ENCODE measurements at places on chromosomes 3 and 15. TPM values are rescaled to one million over a fixed set of nuclear protein-coding genes. Genes with fewer than 3 reads are reported as not detected.

The AAGAB gene
- 21.2 TPM for total RNA-seq

The MEIS2 gene
- total RNA-seq: 42.1 TPM

The MED12L gene
- total RNA-seq: 8.5 TPM

The IL20RB gene
- 5.4 TPM for total RNA-seq

The ANKUB1 gene
- total RNA-seq: not detected

The P2RY12 gene
- total RNA-seq: 0.21 TPM

The GOLGA6D gene
- total RNA-seq: not detected

The CPA3 gene
- total RNA-seq: 10.2 TPM

The FAM3D gene
- 14.9 TPM for total RNA-seq

The HYPK gene
- 2.6 TPM for total RNA-seq

The MLF1 gene
- total RNA-seq: 86.8 TPM

The TMEM266 gene
- not detected for total RNA-seq

The SHC4 gene
- 7.7 TPM for total RNA-seq

The CPN2 gene
- not detected for total RNA-seq

The TMC3 gene
- total RNA-seq: not detected

The HHLA2 gene
- total RNA-seq: not detected

The SPTBN5 gene
- total RNA-seq: 2.2 TPM

The DPPA2 gene
- not detected for total RNA-seq

The CFAP91 gene
- 2.1 TPM for total RNA-seq

The RLBP1 gene
- total RNA-seq: not detected

The NME9 gene
- total RNA-seq: 0.72 TPM

The PLA2G4D gene
- total RNA-seq: not detected

The LMOD3 gene
- 122 TPM for total RNA-seq

The IP6K2 gene
- total RNA-seq: 62.9 TPM

The GOLGA8R gene
- 8.5 TPM for total RNA-seq

The PLAAT1 gene
- 5.0 TPM for total RNA-seq

The SLC2A2 gene
- total RNA-seq: not detected

The ARL6IP5 gene
- 115 TPM for total RNA-seq

The FBXO40 gene
- 12.7 TPM for total RNA-seq

The SST gene
- total RNA-seq: not detected

The CTXN2 gene
- total RNA-seq: not detected

The SLC22A13 gene
- total RNA-seq: 0.51 TPM

The ABHD17C gene
- 7.9 TPM for total RNA-seq

The CHRNA3 gene
- total RNA-seq: 0.82 TPM

The KLHL40 gene
- total RNA-seq: 159 TPM

The ZBBX gene
- total RNA-seq: not detected

The AVEN gene
- 12.0 TPM for total RNA-seq

The ALS2CL gene
- total RNA-seq: 39.8 TPM

The OR5AC2 gene
- total RNA-seq: not detected

The FANCD2OS gene
- not detected for total RNA-seq

The NISCH gene
- total RNA-seq: 82.2 TPM

Data from tongue (tissue), 3 donors.